Stomach (tissue), 19 donors: ENCODE measurements at places on chromosomes 11 and 22. TPM values are rescaled to one million over a fixed set of nuclear protein-coding genes. Genes with fewer than 3 reads are reported as not detected.

DNA sequence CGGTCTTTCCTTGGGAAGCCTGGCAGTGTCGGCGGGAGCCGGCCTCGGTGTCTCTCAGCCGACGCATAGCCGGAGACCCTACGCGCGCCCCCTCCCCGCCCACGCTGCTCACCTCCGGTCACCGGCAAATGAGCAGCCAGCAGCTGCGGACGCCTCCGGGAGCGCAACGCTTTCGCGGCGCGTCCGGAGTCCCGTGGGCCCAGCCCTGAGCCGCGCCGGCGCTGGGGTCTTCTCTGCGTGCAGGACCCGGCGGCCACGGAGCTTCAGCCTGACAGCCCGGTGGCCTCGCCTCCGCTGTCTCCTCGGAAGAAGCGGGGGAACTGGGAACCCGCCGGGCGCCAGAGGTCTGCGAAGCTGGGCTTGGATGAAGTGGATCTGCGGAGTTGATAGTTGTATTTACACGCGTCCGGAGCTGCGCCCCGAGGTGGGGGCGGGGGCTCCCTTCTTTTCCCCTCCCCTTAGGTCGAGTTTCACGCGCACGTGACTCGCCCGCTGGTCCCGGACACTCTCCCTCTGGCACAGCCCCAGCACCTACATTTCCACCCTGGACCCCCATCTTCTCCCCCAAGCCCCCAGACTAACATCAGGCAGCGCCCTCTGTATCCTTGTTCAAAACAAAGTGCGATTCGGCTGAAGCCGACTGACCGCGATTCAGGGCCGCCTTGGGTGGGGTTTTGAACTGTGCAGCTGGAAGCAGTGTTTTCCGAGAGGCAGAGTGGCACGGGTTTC, at the start of gene SLC43A1:
TSS of gene SLC43A1 (minus strand) at position 371 of the 729 bp plus-strand sequence. CDS start 1,591 bp downstream, outside the sequence.
- H3K27ac ChIP-seq, result peak within 1 kb of the TSS; percentile 67
- H3K27me3 ChIP-seq, result no peaks in the 10 kb centered on the region
- H3K4me1 ChIP-seq, result peaks cover 10% of the 10 kb centered on the region
- DNase-seq, result peak; percentile 66
- H3K36me3 ChIP-seq, result no peaks in the 10 kb centered on the region
- H3K4me3 ChIP-seq, result peak within 1 kb of the TSS; percentile 95

RASL10A gene
- 0.37 TPM for total RNA-seq

GRCh38 chr11:13347901-13348300, 70.3 kb downstream of the BMAL1 start:
- H3K27ac ChIP-seq, result no peak overlapping the region
- no peak for DNase-seq
- H3K36me3 ChIP-seq, result peaks cover 26% of the 10 kb centered on the region
- H3K27me3 ChIP-seq, result no peaks in the 10 kb centered on the region
- H3K4me3 ChIP-seq, result no peak overlapping the region
- peaks cover 14% of the 10 kb centered on the region for H3K4me1 ChIP-seq

RIMBP3B gene
- total RNA-seq, result not detected

GRCh38 chr22:38467904-38468442, at the start of gene KDELR3:
Gene KDELR3, plus strand, starts transcription at chr22:38468096. Its CDS starts 138 bp downstream, at chr22:38468234.
- DNase-seq, result peak; percentile 94
- peaks cover 55% of the 10 kb centered on the region for H3K27me3 ChIP-seq
- H3K4me3 ChIP-seq, result peak within 1 kb of the TSS; percentile 66
- peaks cover 20% of the 10 kb centered on the region for H3K4me1 ChIP-seq
- no peaks in the 10 kb centered on the region for H3K36me3 ChIP-seq
- peak within 1 kb of the TSS; percentile 73 for H3K27ac ChIP-seq

DNA sequence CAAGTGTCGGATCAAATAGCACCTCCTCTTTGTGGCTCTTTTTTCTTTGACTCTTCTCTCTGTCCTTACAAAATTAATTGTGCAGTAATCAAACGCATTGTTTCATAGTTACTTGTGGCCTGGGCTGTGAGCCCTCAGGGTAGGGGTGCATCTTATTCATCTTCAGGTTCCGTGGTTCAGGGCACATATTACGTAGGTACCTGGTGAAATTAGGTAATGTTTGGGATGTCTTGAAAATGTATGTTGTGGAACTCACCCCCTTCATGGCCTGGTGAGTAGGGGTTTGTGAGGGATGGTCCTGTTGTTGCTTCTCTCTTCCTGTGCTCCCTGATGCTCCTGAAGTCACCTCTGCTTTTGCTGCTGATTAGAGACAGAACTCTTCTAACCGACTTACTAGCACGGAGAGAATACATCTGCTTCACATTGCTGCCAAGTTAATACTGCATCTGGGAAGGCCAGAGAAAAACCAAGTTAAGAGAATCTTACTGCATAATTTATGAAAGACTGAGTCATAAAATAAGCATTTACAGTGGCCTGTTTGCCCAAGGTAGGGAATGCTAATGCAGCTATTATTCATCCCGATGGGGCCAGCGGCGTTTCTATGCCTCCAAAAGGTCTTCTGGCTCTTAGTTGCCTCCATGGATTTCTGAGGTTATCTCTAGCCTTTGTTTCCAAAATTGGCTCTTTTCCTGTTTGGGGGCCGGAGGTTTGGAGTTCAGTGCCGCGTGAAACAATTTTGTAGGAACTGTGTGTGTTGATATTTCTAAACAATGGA, 66.9 kb downstream of the TBC1D22A start:
- H3K36me3 ChIP-seq, result peaks cover under 1% of the 10 kb centered on the region
- H3K4me1 ChIP-seq, result peaks cover 26% of the 10 kb centered on the region
- peak; percentile 86 for DNase-seq
- no peak overlapping the region for H3K4me3 ChIP-seq
- H3K27ac ChIP-seq, result peak overlapping the region; percentile 84

GRCh38 chr11:33463059-33463458, 205.9 kb downstream of the HIPK3 start:
- DNase-seq, result no peak
- no peak overlapping the region for H3K27ac ChIP-seq
- H3K4me1 ChIP-seq, result no peaks in the 10 kb centered on the region
- H3K36me3 ChIP-seq, result no peaks in the 10 kb centered on the region
- no peak overlapping the region for H3K4me3 ChIP-seq

DNA sequence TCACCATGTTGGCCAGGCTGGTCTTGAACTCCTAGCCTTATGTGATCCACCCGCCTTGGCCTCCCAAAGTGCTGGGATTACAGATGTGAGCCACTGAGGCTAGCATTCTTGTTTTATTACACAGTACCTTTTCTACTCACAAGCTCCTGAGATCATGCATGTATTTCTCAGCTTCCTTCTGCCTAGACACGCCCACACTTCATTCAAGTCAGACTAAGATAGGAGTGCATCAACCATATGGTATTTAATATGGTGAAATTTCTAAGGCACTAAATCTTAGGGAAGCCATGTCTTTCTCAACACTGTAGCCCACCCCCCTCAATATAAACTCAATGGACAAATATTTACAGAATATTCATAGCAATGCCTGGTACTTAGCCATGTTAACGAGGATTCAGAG, 62.1 kb downstream of the SLC25A17 start:
- no peak for DNase-seq
- H3K36me3 ChIP-seq, result no peaks in the 10 kb centered on the region
- H3K27me3 ChIP-seq, result no peaks in the 10 kb centered on the region
- no peaks in the 10 kb centered on the region for H3K4me1 ChIP-seq
- no peak overlapping the region for H3K27ac ChIP-seq
